ENCODE measurements at places on chromosomes 7 and 10.

DNA sequence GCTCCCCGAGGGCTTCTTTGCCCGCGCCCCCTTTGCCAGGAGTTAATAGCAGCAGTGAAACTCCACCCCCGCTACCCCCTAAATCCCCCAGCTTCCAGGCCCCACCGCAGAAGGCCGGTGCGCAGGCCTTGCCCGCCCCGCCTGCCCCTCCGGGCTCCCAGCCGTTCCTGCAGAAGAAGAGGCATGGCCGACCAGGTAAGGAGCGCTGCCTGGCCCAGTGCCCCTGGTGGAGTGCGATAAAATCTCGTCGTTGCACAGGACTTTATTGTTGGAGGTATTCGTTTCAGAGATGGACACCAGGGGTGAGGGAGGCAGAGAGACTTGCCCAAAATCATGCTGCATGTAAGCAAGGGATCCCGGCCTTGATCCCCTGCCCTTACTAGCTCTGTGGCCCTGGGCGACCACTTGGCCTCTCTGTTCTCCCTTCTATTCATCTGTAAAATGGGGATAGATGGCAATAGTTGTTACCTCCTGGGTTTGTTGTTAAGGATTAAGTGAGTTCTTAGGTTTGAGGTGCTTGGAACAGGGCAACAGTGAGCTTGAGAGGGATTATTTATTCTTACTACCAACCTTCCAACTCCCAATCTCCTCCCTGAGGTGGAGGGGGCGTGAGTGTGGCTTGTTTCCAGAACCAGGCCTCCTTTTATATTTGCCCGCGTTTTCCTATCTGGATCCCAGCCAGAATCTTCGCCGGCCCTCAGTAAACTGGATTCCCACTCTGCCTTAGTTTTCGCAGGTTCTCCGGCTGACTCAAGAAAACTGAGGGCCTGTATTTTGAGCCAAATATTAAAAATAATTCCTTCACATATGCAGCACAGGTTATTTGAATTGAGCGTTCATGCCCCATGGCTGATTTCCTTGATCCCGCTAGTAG lies 78.3 kb downstream of the WIPF3 start:
- DNase-seq = no peak

- DNase-seq = peak; percentile 77
Measured at GRCh38 chr10:49611166-49611815, 1.2 kb downstream of the SLC18A3 start.

GRCh38 chr10:19468413-19468812 lies 347.8 kb upstream of the PLXDC2 start:
- no peak for DNase-seq

GRCh38 chr7:33789871-33790630 lies 115.3 kb upstream of the BMPER start:
- DNase-seq = no peak

GRCh38 chr7:18607025-18607424 lies 111.5 kb downstream of the HDAC9 start:
- DNase-seq = no peak

- no peak for DNase-seq
Measured at GRCh38 chr10:98404571-98405359, 10.2 kb downstream of the PYROXD2 start.

- no peak for DNase-seq
Measured at GRCh38 chr7:104175361-104175984, 32.3 kb downstream of the ORC5 start.

DNA sequence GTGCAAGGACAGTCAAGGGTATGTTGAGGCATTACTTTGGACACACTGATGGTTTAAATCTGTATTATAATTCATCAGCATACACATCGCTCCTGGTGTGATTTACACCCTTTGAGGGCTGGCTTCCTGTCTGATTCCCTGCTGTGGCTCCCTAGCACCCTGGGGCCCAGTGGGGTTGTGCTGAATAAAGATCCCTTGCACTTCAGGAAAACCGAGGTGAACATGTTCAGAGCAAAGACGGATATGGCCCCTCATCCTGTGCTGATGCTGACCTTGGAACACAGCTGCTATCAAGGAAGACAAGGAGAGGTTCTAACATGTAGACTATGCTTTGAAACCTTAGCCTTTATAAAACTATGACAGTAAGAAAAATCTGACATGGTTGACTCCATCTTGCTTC lies 84.6 kb upstream of the UNC5B start:
- DNase-seq = no peak

DNA sequence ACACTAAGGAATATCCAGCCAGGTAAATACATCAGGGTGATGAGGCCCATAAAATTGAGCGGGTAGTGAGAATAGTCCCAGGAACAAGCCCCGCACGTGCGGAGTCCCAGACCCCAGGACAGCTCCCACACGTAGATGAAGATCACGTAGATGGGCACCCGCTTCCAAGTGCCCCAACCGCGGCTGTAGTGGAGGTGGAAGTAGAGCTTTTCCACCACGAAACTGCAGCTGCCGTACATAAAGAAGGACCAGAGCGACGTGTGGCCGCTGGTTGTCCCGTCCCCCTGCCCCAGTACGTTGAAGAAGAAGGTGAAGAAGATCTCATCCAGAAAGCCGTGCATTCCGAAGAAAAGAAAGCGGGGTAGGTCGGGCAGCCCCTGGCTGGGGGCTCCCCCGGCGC lies 948 bp downstream of the TMEM229A start:
- peak; percentile 32 for DNase-seq

DNA sequence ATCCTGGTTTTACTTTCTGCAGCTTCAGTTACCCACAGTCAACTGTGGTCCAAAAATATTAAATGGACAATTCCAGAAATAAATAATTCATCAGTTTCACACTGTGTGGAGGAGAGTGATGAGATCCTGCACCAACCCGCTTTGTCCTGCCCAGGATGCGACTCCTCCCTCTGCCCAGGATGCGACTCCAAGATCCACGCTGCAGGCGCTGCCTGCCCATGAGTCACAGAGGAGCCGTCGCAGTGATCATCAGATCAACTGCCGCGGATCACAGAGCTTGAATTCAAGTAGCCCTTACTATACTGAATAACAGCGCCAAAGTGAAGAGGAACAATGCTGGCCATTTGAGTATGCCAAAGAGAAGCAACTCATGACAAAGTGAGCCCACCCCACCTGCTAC lies 61.5 kb downstream of the GRB10 start:
- DNase-seq = peak; percentile 35

GRCh38 chr10:26550774-26551526 lies 112.8 kb downstream of the APBB1IP start:
- DNase-seq = peak; percentile 42

DNA sequence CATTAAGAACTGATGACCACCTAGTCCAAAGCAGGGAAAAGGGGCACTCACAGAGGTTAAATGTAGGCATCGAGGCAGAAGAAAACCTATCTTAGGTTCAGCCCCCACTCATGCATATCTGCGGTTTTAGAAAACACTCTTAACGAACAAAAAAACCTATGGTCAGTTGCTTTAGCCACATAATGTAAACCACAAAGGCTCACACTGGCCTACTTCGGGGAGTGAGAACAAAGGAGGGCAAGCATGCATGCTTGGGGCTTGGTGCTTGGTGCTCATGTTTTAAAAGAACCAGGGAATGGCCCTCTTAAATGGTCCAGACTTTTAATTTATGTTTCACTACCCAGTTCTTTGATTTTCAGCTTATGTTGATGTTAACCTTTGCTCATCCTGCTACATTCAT lies 14.2 kb downstream of the INSYN2A start:
- DNase-seq = no peak

DNA sequence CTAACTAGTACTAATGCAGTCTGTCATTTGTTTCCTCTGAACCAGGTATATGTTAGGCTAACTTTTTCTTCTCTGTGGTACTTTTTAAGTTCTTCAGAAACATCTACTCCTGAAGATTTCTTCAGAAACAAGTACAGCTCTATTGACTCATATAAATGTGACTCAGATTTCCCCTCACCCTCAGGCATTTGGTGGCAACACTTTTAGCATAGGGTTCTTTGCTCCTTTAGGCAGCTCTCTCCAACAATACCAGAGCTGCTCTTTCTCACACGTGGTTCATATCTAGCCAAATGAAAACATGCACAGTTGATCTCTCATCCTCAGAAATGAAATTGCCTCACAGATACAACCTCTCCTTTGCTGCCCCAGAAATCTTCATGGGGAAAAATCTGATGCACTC lies 939.8 kb downstream of the SORCS1 start:
- DNase-seq = no peak

GRCh38 chr10:114541081-114541796 lies 116.8 kb downstream of the ABLIM1 start:
- no peak for DNase-seq

- no peak for DNase-seq
Measured at GRCh38 chr7:17598846-17599245, 300.4 kb downstream of the AHR start.

DNA sequence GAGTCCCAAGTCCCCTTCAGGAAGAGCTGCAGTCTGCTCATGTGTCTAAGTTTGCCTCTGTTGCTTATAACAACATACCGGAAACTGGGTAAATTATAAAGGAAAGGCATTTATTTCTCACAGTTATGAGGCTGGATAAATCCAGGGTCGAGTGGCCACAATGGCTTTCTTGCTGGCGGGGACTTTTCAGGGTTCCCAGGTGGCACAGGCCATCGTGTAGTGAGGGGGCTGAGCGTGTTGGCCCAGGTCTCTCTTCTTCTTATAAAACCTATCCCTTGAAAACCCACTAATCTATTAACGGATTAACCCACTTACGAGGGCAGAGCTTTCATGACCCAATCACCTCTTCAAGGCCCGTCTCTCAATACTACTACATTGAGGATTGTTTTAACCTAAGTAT lies 8.7 kb downstream of the VIPR2 start:
- no peak for DNase-seq

GRCh38 chr7:82530361-82530760 lies 86.8 kb upstream of the CACNA2D1 start:
- DNase-seq = peak; percentile 70

DNA sequence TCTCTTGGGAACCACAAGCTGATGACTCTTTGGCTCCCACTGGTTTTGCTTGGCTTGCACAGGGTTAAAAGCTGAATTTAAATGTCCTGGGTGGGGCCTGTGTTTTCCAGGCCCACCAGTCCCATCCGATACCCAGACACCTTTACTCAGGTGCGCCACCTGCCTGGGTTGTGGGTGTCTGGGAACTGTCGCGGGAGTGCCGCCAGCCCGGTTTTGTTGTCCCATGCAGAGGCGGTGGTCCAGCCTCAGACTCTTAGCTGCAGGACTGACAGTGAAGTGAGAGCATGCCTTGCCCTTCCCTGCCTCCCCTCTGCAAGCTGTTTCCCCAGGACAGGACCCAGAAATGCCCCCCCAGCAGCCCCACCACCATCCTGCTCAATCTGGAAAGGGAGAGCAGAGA lies 255.6 kb upstream of the ZNF32 start:
- DNase-seq = no peak

- no peak for DNase-seq
Measured at GRCh38 chr7:116512520-116513188, 12.2 kb upstream of the CAV1 start.

GRCh38 chr10:34835908-34836508 lies 20.9 kb upstream of the PARD3 start:
- DNase-seq = no peak

All from neural progenitor cell (in vitro differentiated cells).